ENCODE measurements at places on chromosomes 12 and 14.

GRCh38 chr14:95609398-95609990 lies 74.6 kb downstream of the GLRX5 start:
- DNase-seq: peak; percentile 2

DNA sequence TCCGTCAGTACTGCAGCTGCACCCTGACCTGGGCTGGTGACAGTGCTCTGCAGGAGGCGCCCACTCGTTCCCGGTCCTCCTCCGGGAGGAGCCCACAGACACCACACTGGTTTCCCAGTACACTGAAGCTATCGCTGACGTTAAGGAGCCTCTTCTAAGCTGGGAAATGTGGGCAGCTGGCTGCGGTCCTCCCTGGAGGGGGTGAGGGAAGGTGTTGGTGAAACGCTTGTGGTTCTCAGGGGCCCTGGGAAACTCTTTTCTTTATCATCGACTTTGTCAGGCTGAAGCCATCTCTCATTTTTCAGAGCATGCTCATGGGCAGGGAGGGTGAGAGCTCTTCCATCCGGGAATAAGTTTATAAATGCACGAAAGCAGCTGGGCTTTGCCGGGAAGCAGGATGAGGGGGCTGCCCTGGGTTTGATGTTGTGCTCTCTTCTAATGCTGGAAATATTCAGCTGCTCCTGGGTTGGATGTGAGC lies 176.0 kb downstream of the CHST11 start:
- no peak for DNase-seq

GRCh38 chr12:132275110-132275531 lies 54.3 kb downstream of the GALNT9 start:
- DNase-seq: peak; percentile 70

GRCh38 chr14:38203929-38204718 lies 3.6 kb upstream of the SSTR1 start:
- DNase-seq: no peak

- DNase-seq: no peak
Measured at GRCh38 chr14:61965030-61965745, 203.0 kb downstream of the SNAPC1 start.

- DNase-seq: no peak
Measured at GRCh38 chr12:124544311-124544970, 23.0 kb downstream of the NCOR2 start.

GRCh38 chr12:71536279-71536938 lies 96.8 kb downstream of the LGR5 start:
- no peak for DNase-seq

DNA sequence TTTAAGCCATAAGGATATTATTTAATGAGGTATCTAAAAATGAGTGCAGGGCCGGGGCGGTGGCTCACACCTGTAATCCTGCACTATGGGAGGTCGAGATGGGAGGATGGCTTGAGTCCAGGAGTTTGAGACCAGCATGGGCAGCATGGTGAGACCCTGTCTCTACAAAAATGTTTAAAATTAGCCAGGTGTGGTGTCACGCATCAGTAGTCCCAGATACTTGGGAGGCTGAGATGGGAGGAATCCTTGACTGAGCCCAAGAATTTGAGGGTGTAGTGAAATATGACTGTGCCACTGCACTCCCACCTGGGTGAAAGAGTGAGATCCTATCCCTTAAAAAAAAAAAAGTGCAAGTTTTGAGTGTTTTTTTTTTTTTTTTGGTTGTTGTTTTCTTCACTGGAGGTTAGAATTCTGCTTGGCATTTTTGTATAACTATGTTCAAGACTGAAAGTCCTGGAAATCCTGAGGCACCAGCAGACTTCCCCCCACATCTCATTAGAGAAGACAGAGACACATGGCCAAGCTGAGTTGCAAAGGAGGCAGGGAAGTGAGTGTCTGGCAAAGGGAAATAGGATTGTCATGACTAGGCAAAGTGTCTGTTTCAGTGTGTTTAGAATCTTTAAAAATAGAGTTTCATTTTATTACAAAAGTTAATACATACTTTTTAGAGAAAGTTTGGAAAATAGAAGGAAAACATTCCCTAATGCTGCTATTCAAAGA lies 53.5 kb upstream of the DUSP6 start:
- no peak for DNase-seq

DNA sequence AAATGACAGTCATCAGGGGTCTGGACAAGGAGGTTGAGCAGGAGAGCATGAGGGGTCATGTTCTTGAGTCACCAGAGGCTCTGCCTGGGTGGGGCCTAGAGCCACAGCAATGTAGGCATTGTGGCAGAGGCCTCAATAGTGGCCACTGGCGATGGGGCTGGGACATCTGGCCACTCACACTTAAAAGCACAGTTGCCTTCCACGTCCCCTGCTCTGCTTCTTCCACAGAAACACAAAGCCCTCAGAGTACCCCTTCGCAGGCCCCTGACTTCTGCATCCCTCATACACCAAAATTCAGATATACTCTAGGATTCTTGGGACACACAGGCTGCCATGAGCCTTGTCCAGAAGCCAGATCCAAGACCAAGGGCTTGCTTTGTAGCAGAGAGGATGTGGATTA lies 2.2 kb downstream of the SLC10A1 start:
- DNase-seq: no peak

DNA sequence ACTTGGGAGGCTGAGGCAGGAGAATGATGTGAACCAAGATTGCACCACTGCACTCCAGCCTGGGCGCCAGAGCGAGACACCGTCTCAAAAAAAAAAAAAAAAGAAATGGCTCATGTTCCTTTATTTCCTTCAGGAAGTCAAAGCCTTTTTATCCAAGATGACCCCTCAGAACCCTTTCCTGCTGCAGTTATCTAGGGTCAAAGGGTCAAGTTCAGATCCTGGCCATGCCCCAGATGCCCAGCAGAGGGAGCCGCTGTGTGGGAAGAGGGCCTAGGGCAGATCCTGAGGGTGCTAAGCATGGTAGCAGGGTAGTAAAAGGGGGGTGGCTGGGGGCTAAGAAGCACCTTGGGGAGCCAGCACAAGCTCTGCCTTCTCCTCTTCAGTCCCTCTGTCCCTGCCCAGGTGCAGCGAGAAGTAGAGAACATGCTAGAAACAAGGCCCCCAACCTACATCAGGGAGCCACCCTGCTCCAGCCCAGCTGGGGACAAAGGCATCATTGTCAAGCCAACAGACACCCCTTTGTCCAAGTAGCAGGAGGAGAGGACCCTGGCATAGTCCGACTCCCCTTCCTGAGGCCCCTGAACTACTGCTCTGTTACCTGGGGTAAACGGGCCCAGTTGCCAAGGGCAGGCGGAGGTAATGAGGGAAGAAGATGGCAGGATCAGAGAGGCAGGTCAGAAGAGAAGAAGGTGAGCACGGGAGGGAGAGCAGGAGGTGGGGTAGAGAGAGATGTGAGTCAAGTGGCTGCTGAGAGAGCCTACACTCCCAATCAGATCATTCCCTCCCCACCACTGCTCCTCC lies 6.5 kb downstream of the NFE2 start:
- DNase-seq: no peak

- no peak for DNase-seq
Measured at GRCh38 chr12:59980476-59980875, 384.6 kb downstream of the SLC16A7 start.

DNA sequence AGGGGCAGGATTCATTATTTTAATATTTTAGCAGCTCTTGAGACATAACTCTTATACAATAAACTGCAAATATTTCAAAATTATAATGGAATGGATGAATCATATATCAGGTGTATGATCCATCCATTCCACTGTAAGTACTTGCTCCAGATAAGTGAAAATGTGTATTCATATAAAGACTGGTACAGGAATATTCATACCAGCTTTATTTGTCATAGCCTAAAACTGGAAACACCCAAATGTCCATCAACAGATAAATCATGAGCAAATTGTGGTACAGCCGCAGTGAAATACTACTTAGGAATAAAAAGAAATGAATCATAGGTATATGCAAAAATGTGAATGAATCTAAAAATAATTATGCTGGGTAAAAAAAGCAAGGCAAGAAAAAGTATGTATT lies 263.6 kb upstream of the SYT10 start:
- no peak for DNase-seq

DNA sequence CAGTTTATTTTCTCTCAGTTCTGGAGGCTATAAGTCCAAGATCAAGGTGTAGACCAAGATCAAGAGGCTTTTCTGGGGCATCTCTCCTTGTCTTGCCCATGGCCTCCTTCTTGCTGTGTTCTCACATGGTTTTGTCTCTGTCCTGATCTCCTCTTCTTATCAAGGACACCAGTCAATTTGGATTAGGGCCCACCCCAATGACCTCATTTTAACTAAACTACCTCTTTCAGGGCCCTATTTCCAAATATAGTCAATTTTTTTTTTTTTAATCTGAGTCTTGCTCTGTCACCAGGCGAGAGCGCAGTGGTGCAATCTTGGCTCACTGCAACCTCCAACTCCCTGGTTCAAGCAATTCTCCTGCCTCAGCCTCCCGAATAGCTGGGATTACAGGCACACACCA lies 50.8 kb downstream of the TSHR start:
- DNase-seq: no peak

DNA sequence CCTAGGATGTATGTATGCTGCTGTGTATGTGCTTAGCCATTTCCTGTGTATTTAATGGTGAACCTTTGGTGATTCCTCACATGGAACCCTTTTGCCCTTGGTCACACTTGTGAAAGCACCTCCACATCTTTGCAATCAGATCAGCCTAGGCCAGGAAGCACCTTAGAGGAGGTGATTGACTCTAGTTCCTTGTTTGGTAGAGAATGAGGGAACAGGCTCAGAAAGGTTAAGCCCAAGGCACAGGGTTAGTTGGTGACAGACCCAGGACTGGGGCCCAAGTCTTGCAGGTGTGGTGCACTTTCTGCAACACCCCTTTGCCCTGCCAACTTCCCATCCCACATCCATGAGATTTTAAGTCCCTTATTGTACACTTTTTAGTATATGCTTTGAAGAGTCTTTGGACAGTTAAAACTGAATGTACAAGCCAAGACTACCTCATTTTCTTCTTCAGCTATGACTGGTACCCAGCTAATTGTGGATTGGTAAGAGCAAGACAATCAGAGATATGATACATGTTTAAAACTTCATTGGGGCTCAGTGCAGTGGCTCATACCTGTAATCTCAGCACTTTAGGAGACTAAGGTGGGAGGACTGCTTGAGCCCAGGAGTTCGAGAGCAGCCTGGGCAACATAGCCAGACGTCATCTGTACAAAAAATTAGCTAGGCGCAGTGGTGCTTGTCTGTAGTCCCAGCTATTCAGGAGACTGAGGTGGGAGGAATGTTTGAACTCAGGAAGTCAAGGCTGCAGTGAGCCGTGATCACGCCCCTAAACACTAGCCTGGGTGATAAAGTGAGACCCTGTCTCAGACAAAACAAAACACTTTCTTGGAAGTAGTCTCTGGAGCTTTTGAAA lies 71.1 kb downstream of the RASSF3 start:
- no peak for DNase-seq

DNA sequence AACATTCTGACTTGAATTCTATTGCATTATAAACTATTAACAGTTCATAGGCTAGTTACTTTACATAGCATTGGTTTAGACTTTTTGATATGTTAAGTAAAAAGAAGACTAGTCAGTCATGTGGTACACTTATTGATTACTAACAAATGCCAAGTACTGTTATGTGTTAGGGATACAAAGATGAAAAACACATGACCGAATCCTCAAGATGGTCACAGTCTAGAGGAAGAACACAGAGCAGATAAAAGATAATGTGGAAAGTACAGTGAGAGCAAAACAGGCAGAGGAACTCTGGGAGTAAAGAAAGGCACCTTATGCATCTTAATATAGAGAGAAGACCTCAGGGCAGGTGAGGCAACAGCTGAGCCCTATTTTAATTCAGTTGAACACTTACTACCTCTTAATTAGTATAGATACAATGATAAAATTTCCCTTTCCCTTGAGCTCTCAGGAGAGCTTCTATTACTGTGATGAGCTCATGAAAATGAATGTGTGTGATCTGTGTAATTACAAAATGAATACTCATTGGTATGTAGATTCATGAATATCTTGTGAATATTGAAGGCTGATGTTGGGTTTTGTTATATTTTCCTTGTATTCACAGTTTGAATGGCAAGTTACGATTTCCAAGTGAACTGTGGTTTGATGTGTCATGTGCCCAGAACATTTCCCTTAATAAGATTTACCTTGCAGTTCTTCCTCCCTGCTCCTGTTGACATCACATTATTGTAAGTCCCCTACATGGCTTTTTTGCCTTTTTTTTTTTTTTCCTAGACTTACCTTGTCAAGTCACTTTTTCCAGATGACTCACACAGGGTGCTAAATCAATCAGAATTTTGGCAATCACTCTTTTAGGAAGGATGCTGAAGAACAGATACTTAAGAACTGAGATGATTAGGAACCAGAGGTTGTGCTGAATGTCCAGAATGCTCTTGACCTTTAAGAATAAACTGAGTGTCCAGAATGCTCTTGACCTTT lies 29.5 kb upstream of the MSRB3 start:
- DNase-seq: no peak

DNA sequence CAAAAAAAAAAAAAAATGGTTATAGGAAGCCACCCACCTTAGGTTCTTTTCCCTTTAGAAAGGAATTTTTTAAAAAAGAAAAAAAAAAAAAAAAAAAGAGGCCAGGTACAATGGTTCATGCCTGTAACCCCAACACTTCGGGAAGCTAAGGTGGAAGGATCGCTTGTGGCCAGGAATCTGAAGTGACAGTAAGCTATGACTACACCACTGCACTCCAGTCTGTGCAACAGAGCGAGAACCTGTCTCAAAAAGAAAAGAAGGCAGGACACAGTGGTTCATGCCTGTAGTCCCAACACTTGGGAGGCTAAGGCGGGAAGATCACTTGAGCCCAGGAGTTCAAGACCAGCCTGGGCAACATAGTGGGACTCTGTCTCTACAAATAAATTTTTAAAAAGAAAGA lies 36.0 kb downstream of the SPTLC2 start:
- no peak for DNase-seq

DNA sequence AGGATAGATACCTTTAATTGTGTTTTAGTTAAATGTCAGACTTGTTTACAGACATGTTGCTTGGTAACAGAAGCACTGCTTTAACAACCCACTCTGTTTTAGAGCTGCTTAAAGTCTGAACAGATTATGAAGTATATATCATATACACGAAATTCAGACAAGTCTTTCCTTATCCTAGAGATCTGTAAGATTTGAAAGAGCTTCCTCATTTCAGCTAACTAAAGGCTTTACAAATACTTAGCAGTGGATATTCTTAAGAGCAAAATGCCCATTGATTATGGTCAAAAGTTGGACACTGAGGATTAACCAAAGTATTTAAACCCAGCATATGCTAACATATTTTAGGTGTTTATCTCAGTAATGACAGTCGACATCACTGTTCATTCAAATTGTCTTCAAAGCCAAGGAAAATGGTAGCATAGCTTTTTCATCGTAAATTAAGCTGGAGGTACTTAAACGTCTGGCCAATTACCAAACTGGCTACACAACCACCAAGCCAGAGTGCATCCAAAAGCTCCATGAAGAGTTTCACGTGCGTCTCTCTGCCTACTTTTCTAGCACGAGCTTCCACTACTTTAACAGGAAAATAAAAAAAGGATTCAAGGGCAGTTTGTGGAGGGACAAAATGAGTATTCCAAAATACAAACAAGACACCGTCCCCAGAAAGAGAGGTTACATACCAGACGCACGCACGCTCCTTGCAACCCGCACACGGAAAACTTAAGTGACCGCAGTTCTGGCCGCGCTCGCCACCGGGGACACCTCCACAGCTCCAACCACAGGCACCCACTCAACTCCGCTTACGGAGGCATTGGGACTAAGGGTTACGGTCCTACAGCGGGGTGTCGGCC lies 565 bp downstream of the CEP83 start:
- DNase-seq: peak; percentile 68

Measured in muscle of arm (tissue), 14 donors.